Amniotic stem cell (primary cell): ENCODE measurements at places on chromosomes 6 and 20.
A peak's percentile ranks its signal among the peaks of the same experiment; 100 is the strongest.

DNA sequence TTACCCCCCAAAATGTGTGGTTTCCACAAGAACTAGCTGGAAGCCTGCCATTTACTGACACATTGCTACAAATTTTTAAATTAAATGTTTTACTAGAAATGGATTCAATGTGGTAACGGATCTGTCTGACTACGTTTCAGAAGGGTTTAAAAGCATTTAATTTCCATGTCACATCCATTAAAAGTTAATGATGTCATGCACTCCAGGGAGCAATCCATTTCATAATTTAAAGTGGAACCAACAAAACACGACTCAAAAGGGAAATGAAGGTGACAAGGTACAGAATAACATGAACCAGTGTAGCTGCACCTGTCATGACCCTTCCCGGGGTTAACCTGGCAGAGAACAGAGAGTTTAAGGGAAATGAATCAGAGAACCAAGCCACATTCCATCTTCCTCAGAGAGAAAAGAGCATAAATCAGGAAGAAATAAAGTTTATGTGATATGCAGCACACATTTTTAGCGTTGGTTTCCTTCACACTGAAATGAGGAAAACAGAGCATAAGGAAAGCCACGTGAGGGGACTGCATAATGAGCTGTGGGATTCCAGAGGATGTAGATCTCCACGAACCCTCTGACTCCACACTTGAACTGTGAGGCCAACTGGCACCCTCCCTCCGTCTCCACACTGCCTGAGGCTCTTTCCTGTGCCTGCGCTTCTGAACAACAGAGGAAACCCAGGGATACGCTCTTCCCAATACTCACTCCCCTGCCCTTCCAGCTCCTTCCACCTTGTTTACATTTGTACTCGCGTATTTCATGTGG, 170.3 kb upstream of the AHI1 start:
- DNase-seq = no peak

DNA sequence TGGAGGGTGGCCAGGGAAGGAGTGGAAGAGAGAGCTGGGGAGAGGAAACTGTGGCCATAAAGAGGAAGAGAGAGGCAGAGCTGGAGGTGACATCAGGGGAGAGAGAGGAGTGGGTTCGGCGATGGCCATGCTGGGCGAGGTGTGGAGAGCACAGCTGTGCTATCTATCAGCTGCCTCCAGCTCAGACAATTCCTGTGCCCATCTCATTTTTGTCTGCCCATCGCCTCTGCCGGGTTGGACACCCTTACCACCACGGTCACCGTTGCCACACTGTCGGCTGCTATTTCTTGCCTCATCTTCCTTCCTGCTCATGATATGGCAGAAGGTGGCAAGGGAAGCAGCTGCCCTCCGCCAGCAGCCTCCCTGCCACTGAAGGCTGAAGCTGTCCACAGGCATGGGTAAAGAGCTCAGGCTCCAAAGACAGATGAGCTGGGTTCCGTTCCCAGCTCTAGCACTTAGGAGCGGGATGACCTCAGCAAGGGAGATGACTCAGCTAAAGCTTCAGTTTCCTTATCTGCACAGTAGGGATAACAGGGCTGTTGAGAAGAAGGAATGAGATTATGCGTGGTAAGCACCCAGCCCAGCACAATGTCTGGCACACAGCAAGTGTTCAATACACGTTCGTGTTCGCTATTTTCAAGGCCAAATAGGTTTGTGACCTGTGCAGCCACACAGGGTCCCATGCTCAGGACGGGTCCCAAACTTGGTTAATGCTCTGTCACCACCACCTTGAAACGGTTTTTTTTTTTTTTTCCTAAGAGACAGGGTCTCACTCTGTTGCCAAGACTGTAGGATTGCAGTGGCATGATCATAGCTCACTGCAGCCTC, 21.9 kb upstream of the TAF8 start:
- no peak for DNase-seq

DNA sequence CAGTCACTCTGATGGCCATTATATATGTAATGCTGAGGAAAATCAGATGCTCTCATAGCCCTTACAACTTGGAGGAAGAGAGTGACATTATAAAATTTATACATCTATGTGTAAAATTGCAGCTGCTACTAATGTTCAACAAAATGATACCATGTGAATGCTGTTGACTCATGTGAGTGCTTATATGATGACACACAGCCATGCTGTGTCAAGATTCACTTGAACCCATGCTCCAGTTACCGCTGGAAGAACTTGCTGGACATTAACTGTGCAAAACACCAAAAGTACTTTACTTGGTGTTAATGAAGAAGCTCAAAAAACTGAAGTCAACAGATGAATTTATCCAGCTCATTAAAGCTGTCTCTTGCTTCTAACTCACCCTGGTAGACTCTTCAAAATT, 318.9 kb upstream of the PLCB4 start:
- DNase-seq = no peak

DNA sequence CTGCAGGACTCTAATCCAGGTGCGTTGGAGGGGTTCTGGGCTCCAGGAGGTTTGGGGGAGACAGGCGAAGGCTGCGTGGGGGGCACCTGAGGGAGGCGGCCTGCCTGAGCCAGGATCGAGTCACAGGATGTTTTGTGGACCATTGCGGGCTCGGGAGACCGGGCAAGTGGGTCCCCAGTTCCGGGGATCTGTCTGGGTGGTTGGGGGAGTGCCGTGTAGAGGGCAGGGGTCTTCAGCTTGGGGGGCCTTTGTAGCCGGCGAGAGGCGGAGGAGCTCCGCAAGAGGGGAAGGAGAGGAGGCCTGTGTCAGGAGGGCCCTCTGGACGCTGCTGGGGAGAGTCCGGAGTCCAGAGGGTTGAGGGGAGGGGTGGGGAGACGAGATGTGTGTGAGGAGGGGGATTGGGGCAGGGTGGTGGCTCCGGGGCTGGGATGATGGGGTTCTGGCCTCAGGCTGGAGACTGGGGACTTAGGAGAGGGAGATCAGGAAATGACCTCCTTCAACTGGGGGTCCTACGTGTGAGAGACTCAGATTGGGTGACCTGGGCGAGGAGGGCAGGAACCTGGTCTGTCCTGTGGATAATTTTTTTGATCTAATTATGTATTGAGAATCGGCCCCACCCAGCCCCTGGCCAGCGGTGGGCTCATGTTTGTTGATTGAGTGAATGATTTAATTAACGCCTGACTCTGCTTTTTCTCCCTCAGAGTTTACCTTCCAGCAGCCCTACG, 505 bp downstream of the SNAI1 start:
- no peak for DNase-seq

DNA sequence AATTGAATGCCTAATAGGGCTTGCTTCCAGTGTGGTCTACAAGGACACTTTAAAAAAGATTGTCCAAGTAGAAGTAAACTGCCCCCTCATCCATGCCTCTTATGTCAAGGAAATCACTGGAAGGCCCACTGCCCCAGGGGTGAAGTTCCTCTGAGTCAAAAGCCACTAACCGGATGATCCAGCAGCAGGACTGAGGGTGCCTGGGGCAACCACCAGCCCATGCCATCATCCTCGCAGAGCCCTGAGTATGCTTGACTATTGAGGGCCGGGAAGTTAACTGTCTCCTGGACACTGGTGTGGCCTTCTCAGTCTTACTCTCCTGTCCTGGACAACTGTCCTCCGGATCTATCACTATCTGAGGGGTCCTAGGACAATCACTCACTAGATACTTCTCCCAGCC, 411.5 kb downstream of the TENT5A start:
- no peak for DNase-seq

DNA sequence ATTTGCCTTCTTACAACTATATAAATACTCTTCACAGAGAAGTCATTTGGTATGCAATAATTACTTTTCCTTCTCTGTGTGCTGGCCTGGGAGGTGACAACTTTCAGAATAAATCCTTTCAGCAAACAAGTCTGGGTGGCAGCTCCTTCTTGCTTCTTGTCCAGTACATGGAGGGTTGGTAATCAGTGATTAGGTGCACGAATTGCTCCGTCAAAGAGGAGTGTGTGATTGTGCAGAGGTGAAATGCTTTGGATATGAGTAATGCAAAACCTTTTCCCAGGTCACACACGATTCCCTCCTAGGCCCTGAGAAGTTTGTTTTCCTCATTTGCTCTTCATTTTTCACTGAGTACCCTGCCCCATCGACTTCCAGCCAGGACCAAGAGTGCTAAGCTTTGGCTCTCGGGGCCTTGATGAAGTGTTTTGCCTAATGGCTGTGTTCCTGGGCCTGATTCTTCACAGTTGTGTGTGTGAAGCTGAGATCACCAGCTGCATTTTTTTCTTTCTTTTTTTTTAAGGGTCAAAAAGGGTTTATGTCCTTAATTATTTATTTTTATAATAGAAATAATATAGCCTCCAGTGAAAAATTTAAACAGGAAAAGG, 216.5 kb downstream of the ZMYND8 start:
- no peak for DNase-seq

- no peak for DNase-seq
Observed at GRCh38 chr6:1124885-1125284, 187.0 kb upstream of the FOXQ1 start.

- peak; percentile 25 for DNase-seq
Observed at GRCh38 chr6:11212664-11213063, 19.8 kb downstream of the NEDD9 start.

DNA sequence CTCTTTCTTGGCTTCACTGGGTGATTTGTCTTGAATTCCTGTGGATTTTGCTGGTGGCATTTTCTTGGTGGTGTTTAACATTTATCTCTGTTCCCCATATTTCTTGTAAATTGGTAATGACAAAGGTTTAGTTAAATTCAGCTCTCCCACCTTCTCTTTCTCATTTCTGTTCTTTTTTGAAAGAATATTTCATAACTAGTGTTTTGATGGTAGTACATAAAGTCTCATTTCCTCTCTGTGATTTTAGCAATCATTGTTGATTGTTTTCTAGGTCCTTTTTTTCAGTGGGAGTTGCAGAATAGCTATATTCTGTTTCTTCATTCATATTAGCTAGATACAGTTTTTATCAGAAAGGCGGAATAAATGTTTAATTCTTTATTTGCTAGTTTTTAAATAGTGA, 73.1 kb downstream of the QKI start:
- no peak for DNase-seq

GRCh38 chr6:422433-423054, 31.0 kb downstream of the IRF4 start:
- DNase-seq = peak; percentile 66

DNA sequence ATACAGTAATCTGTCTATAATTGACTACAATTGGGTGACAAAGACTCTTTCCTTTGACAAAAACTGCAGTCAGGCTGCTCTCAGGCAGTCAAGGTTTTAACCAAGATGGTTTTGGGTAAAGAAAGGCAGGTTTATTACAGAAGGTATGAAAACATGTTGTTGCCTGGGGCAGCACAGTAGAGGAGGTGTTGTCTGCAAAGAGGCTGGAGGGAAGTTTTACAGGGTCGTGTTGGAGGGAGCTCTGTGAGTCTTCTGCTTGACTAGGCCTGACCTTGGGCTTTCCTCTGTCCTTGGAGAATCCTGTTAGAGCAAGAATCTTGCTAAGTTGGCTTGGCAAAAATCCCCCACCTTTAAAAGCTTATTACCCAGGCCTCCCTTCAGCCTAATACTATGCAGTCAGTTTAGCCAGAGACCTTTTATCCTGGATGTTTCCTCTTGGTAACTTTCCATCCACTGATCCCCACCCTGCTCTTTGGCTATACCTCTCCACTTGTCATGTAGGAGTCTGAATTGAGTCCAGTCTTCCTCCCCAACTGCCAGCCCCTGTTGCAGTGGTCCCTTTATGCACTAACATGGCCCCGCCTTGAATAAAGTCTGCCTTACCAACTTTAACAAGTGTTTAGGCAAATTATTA, 143.0 kb upstream of the SLC22A16 start:
- DNase-seq = no peak

- DNase-seq = no peak
Observed at GRCh38 chr6:4967301-4968030, 36.4 kb downstream of the RPP40 start.

- DNase-seq = no peak
Observed at GRCh38 chr20:33014336-33015113, 7.0 kb downstream of the BPIFB2 start.

- no peak for DNase-seq
Observed at GRCh38 chr20:13423472-13424173, 202.5 kb downstream of the ISM1 start.

DNA sequence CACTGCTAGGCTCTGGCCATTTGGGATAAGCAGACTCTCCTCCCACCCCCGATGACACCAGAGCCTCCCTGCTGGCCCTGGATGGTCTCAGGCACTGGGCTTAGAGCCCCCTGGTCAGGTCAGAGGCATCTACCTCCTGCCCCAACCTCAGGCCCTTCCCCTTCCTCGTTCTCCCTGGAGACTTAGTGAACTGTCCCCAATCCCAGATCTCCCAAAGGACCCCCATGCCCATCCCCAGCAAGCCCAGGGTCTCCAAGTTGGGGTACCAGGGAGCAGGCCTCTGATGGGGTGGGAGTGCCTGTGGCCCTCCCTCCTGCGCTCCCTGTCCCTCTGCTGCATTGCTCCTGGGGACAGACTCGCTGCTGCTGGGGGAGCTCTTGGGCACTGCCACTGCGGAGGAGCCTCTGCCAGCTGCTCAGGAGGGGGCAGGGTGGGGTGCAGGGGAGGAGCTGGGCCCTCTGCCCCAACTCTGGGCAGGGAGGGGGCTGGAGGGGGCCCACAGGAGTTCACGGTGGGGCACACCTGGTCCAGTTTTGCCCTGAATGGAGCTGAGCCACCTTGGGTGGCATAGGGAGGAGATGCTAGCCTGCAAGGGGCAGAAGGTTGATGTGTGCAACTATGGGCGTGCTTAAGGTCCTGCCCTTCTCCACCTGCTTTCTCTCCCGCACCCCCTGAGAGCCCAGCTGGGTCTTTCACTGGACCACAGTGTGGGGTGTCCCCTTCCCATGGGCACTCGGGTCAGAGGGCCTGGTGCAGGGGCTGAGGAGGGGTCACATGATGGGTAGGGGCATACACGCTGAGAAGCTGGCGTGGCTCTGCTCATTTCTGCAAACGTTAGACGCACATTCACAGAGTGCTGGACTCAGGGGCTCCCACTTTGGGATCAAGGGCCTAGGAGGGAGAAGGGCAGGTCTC, 40.4 kb downstream of the SPDEF start:
- DNase-seq = no peak

- DNase-seq = no peak
Observed at GRCh38 chr20:34970193-34970840, 14.6 kb downstream of the MYH7B start.

DNA sequence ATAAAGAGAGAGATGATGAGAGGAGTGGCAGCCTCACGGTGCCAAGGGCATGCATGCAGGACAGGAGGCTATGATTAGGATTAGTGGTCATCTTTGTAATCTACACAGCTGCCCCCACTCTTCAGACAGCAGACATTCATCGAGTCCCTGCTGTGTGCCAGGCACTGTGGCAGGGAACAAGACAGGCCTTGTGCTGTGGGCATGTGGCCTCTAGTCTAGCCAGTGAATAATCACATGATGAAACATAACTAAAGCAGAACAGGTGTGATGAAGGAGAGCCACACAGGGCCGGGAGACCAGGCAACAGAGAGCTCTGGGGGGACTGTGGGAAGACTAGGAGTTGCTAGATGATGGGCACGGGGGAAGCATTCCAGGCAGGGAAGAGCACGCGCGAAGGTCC, 22.2 kb downstream of the TOX2 start:
- no peak for DNase-seq
